ENCODE measurements at places on chromosomes 12 and 14. TPM values are rescaled to one million over a fixed set of nuclear protein-coding genes. Genes with fewer than 3 reads are reported as not detected.

GRCh38 chr12:112599871-112600270, 181.1 kb downstream of the PTPN11 start:
- H3K27me3 ChIP-seq, result no peaks in the 10 kb centered on the region
- H3K27ac ChIP-seq, result no peak overlapping the region
- H3K4me1 ChIP-seq, result no peaks in the 10 kb centered on the region
- H3K4me3 ChIP-seq, result no peak overlapping the region

DNA sequence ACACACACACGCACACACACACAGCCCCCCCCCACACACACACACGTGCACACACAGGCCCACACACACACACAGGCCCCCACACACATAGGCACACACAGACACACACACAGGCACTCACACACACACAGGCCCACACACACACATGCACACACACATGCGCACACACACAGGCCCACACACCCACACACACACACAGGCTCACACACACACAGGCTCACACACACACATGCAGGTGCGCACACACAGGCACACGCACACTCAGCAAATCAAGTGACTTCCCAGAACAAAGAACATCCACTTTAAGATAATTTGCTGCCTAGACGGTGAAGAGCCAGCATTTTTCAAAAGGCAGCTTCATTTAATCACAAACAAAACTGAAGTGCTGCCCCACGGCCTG, 78.5 kb upstream of the FBRSL1 start:
- H3K36me3 ChIP-seq, result no peaks in the 10 kb centered on the region
- no peak for DNase-seq
- no peaks in the 10 kb centered on the region for H3K4me1 ChIP-seq

DNA sequence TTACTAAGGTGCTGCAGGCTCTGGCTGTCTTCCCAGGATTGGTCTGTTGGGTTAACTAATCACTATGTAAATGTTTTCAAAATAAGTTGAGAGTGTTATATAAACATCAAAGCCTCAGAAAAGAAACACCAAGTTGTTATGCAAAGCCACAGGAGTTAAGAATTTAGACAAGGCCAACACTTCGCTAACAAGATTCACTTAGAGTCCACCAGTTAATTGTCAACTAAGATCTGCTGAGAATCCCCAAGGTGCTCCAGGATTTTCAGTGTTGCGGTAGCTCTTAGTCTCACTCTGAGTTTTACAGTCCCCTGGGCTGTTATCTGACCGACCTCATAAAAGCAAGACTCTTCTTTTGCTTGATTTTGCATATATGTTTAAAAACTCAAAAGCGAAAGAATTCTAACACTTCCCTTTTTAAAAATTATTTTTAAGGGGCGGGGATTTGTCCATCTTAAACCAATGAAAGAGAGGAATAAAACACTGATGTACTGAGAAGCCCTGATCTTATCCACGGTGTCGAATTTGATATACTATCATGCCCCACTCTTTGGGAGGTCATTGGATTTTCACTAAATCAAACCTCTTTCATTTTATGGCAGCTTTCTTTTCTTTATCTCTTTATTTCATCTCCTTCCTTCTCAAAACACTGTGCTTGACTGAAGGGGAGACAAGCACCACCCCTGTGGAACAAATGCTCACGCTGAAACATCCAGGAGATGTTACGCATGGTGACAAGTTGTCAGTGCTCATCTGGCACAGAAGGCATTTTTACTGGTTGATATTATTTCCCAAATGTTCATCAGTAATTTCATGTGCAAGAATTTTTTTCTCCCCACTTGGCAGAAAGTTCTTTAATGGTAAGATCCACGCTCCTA, 7.0 kb downstream of the NIN start:
- no peak overlapping the region for H3K27ac ChIP-seq
- no peak for DNase-seq
- H3K4me1 ChIP-seq, result peaks cover 5% of the 10 kb centered on the region
- H3K4me3 ChIP-seq, result no peak overlapping the region
- H3K27me3 ChIP-seq, result peaks cover 100% of the 10 kb centered on the region

DNA sequence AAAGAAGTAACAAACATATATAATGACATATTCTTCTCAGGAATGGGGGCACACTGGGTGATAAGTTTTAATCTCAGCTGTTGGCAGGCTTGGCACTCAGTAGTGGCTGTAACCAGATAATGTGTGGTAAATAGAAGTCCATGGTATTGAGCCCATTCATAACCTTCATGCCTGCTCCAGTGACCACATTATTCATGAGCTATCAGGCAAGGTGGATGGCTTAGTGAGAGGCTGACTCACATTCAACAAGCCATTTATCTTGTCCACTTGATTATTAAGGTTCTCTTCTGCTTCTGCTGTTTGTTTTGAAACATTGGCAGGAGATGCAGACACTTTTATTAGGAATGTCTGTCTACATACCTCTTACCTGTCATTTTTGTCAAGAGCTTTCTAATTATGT, 950.4 kb upstream of the LRFN5 start:
- no peak overlapping the region for H3K27ac ChIP-seq
- DNase-seq, result no peak
- no peaks in the 10 kb centered on the region for H3K4me1 ChIP-seq
- no peaks in the 10 kb centered on the region for H3K27me3 ChIP-seq
- H3K36me3 ChIP-seq, result no peaks in the 10 kb centered on the region

DNA sequence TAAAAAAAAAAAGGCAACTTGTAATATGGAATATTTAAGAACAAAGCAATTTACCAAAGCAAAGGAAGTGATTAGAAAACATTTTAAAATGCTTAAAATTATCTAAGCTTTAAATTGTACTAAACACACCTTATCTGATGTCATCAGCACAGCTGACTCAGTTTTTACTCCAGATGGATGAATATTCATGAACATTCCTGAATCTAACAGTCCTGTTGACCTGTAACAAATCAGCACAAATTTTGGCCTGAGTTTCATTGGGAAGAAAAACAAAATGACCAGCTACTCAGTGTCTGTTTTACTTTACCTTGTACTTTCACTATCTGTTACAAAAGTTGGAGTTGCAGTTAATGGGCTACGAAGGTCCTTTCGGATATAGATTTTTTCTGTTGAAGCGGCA, 16.0 kb downstream of the NR2C1 start:
- H3K27ac ChIP-seq, result no peak overlapping the region
- peaks cover 89% of the 10 kb centered on the region for H3K36me3 ChIP-seq
- H3K4me1 ChIP-seq, result peaks cover 4% of the 10 kb centered on the region

DNA sequence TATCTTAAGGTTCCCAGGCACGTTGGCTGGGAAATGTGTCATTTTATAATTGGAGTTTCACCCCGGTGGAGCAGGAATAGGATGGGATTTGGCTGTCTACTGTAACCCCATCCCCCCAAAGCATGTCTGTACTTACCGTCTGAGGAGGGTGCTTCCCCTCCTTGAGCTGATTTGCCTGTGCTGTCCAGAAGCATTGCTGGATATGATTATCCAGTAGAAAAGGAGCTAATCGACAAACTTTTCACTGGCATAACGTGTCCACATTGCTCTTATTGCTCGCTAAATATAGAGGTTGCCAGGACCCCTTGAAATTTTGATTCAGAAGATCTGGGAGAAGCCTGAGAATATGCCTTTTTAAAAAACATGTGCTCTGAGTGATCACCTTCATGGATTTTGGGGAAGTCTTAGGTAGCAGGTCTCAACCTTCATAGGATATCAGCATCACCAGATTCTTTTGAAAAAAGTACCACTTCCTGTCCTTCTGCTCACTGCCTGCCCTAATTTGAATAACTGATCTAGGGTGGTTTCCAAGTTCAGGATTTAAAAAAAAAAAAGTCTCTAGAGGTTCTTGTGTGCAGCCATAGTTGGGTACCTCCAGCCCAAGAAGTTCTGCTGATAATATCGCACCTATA, 80.4 kb upstream of the KCNA1 start:
- H3K27me3 ChIP-seq, result peaks cover 34% of the 10 kb centered on the region
- H3K36me3 ChIP-seq, result no peaks in the 10 kb centered on the region
- no peaks in the 10 kb centered on the region for H3K4me1 ChIP-seq
- no peak overlapping the region for H3K4me3 ChIP-seq
- no peak for DNase-seq
- no peak overlapping the region for H3K27ac ChIP-seq

DNA sequence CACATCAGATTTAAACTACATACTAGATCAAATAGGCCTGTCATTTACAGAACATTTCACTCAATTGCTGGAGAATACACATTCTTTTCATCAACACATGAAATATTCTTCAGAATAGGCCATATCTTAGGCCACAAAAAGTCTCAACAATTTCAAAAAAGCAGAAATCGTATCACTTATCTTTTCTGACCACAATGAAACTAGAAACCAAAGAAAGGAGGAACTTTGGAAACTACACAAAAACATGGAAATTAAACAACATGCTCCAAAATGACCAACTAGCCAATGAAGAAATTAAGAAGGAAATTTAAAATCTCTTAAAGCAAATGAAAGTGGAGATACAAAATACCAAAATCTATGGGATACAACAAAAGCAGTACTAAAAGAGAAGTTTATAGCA, 35.1 kb downstream of the PARP11 start:
- no peaks in the 10 kb centered on the region for H3K36me3 ChIP-seq
- DNase-seq, result no peak
- no peaks in the 10 kb centered on the region for H3K27me3 ChIP-seq
- no peaks in the 10 kb centered on the region for H3K4me1 ChIP-seq
- no peak overlapping the region for H3K4me3 ChIP-seq
- H3K27ac ChIP-seq, result no peak overlapping the region

- H3K36me3 ChIP-seq, result no peaks in the 10 kb centered on the region
- no peak overlapping the region for H3K27ac ChIP-seq
- no peaks in the 10 kb centered on the region for H3K4me1 ChIP-seq
- no peak overlapping the region for H3K4me3 ChIP-seq
- H3K27me3 ChIP-seq, result no peaks in the 10 kb centered on the region
These were observed 89.4 kb downstream of the KIF26A start for GRCh38 chr14:104227806-104228205.

- H3K36me3 ChIP-seq, result no peaks in the 10 kb centered on the region
- no peaks in the 10 kb centered on the region for H3K4me1 ChIP-seq
- H3K27me3 ChIP-seq, result no peaks in the 10 kb centered on the region
These were observed 188.4 kb downstream of the PAH start for GRCh38 chr12:102728506-102729242.

DNA sequence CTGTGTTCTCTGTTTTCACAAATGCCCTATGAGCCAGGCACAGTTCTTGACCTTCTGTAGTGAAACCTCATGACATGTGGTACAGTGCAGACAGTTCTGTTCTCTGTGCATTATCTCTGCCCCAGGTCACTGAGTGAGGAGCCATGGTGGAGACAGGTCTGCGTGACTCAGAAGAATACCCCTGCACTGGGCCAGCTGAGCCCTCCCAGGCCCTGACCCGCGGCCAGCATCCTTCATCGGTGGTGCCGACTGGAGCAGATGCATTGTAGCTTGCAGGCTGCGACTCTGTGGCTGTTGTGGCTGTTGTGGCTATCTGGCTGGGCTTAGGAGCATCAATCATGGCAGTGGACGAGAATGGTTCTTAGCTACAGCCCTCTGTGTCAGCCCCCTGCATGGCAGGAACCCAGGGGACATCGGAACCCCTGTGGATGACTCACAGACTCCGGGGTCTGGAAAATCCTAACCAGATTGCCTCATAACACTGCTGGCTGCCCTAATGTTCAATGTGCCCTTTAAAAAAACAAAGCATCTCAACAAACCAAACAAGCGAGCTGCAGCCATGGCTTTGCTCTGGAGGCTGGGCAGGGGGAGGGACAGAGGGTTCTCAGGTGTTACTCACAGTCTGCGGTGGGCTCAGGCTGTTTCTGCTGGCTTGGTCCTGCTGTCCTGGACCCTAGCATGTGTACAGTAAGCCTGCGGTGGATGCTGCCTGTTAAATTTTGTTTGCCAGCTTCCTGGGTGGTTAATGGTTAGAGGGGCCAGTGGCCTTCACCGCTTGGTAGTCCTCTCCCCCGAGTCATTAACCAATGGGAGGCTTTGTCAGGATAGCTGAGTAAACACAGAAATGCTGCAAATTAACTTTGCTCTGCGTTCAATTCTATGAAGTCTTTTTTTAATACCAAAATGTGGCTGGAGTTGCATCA, at the start of gene SERPINA6:
TSS of gene SERPINA6 (minus strand) at position 689 of the 923 bp plus-strand sequence. CDS start 8,688 bp downstream, outside the sequence.
- H3K27ac ChIP-seq, result no peak within 1 kb of the TSS
- no peaks in the 10 kb centered on the region for H3K27me3 ChIP-seq
- H3K4me1 ChIP-seq, result no peaks in the 10 kb centered on the region
- H3K36me3 ChIP-seq, result no peaks in the 10 kb centered on the region
- no peak within 1 kb of the TSS for H3K4me3 ChIP-seq

GRCh38 chr12:51984657-51985056, 22.1 kb upstream of the TAMALIN start:
- no peak for DNase-seq
- peaks cover 82% of the 10 kb centered on the region for H3K36me3 ChIP-seq
- H3K27me3 ChIP-seq, result no peaks in the 10 kb centered on the region

Gene YEATS4
- 31.2 TPM for total RNA-seq

DNA sequence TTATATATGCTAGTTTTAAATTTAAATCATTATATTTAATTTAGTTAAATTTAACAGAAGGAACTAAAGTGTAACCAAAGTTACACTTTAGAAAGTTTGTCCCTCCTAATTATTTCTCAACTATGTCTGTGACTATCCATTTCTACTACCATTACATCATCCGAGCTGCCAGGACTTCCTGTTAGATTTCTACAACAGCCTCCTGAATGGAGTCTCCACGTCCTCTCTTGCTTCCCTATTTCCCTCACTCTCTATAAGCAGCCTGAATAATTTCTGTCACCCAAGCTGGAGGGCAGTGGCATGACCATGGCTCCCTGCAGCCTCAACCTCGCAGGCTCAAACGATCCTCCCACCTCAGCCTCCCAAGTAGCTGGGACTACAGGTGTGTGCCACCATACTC, 84.1 kb downstream of the TTC7B start:
- no peak for DNase-seq
- H3K4me1 ChIP-seq, result no peaks in the 10 kb centered on the region
- H3K4me3 ChIP-seq, result no peak overlapping the region

- peaks cover 18% of the 10 kb centered on the region for H3K36me3 ChIP-seq
- no peak for DNase-seq
- peak overlapping the region; percentile 79 for H3K27ac ChIP-seq
- peak overlapping the region; percentile 82 for H3K4me3 ChIP-seq
These were observed 45.4 kb downstream of the BCAT1 start for GRCh38 chr12:24903329-24904088.

DNA sequence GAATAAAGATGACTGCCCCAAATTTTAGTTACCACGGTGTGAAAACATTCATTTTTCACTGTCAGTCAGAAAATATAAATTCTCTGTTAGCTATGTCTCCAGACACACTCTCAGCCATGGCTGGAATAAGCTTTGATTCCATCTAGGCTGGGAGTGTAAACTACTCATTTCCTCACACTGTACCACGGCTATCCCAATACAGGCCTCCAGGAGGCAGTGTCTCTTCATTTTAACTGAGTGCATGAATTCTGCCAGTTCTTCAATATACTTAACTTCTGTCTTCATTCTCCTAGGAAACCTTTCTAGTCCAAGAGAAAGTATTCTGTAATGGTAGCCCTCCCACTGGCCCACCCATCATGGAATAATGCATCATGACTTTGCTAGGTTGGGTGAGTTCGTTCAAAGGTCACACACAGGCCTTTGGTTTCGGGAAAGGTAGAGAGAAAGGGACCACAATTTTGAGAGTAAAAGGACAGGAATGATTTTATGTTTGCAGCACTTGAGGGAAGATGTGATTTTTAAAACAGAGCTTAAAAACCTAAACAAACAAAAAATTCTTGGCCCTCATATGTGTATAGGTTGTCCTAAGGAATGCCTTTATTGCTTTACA, 381.1 kb downstream of the SEC23A start:
- H3K4me3 ChIP-seq, result no peak overlapping the region
- H3K27ac ChIP-seq, result no peak overlapping the region
- no peaks in the 10 kb centered on the region for H3K4me1 ChIP-seq
- H3K27me3 ChIP-seq, result no peaks in the 10 kb centered on the region
- no peaks in the 10 kb centered on the region for H3K36me3 ChIP-seq
- DNase-seq, result peak; percentile 93

Data from endodermal cell (in vitro differentiated cells).